ENCODE measurements at places on chromosomes 3 and 15. TPM values are rescaled to one million over a fixed set of nuclear protein-coding genes. Genes with fewer than 3 reads are reported as not detected.
A peak's percentile ranks its signal among the peaks of the same experiment; 100 is the strongest.

- DNase-seq, result no peak
- no peak overlapping the region for H3K4me3 ChIP-seq
Measured at GRCh38 chr3:192060160-192060781, 599.3 kb downstream of the PYDC2 start.

DNA sequence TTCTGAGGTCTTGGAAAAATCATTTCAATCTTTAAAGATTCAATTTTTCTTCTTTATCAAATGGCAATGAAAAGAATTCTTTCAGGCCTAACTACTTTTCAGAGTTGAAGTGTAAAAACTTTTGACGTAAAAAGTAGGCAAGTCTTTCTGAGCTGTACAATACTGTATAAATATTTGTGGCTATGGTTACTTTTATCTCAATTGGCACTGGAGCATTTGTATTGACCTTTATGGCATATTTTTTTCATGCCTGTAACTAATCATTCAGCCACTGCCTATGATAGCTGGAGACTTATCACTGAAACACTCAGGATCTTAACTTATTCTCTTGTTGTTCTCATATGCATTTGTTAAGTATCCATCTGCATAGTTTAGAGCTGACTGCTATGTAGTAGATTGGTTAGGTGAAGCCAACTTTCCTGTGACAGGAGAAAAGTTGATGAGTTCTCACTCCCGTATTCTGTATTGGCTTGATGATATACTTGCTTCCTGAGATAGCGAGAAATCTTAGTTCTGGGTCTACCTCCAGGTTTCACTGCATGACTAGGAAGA, 290.4 kb upstream of the TBL1XR1 start:
- H3K27ac ChIP-seq, result peak overlapping the region; percentile 12
- DNase-seq, result no peak
- no peak overlapping the region for H3K4me3 ChIP-seq
- H3K36me3 ChIP-seq, result peaks cover 6% of the 10 kb centered on the region
- peaks cover 24% of the 10 kb centered on the region for H3K4me1 ChIP-seq

GRCh38 chr3:117844676-117845075, 1135.1 kb downstream of the TUSC7 start:
- no peaks in the 10 kb centered on the region for H3K4me1 ChIP-seq
- no peak overlapping the region for H3K4me3 ChIP-seq
- H3K27ac ChIP-seq, result no peak overlapping the region
- DNase-seq, result no peak
- no peaks in the 10 kb centered on the region for H3K36me3 ChIP-seq
- peaks cover 22% of the 10 kb centered on the region for H3K27me3 ChIP-seq

DNA sequence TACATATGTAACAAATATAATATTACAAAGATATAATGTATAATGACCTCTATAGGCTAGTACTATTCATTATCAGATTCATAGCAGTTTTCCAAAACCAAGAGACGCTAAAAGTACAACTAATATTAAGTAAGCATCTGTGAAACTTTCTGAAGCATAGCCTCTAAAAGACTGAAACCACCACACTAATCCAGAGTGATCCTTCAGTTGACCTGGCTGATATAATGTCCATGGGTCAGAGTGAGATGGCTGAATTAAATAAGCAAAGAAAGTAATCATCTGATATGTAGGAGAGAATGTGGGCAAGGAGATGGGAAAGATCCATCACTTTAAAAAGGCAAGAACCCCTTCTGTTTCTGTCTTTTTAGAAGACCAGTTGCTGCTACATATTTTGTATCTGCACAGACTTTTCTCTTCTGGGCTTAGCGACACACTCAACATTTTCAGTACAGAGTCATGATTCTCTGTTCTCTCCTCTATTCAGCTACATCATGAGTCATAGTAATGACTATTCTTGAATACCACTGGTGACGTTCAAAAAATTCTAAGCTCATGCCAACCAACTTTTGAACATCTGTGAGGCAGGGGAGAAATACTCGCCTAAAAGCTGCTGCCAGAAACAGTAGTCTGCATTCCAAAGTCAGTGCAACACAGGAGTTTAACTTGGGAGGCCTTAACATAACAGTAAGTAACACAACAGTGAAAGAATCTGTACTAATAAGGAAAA, 149.6 kb downstream of the MAGI1 start:
- H3K27me3 ChIP-seq, result no peaks in the 10 kb centered on the region
- peaks cover 11% of the 10 kb centered on the region for H3K4me1 ChIP-seq
- H3K36me3 ChIP-seq, result peaks cover 2% of the 10 kb centered on the region
- peak overlapping the region; percentile 40 for H3K27ac ChIP-seq

DNA sequence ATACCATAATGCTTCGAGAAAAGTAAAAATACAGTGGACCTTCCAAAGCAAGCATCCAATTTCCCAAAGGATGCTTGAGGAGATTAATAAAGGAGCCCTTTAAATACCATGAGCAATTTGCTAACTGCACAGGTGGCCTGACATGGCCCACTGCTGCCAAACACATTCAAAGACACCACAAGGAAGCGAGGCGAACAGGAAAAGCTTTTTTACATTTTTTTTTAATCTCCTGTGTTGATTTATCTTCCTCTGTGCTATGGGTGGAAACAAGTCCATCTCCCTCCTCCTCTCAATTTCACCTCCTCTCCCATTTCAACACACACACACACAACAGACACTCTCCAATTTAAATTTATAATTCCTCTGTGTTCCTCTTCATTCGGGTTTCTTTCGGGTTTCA, 243.4 kb downstream of the IGSF11 start:
- no peak overlapping the region for H3K27ac ChIP-seq
- no peaks in the 10 kb centered on the region for H3K27me3 ChIP-seq
- no peak overlapping the region for H3K4me3 ChIP-seq
- H3K4me1 ChIP-seq, result peaks cover 9% of the 10 kb centered on the region
- no peak for DNase-seq
- no peaks in the 10 kb centered on the region for H3K36me3 ChIP-seq

GRCh38 chr3:43348852-43349574, 62.7 kb downstream of the SNRK start:
- H3K36me3 ChIP-seq, result peaks cover 62% of the 10 kb centered on the region
- no peaks in the 10 kb centered on the region for H3K4me1 ChIP-seq
- no peak overlapping the region for H3K27ac ChIP-seq
- no peaks in the 10 kb centered on the region for H3K27me3 ChIP-seq

- no peaks in the 10 kb centered on the region for H3K27me3 ChIP-seq
- peaks cover 5% of the 10 kb centered on the region for H3K4me1 ChIP-seq
- H3K4me3 ChIP-seq, result no peak overlapping the region
- no peak overlapping the region for H3K27ac ChIP-seq
- DNase-seq, result no peak
- H3K36me3 ChIP-seq, result peaks cover 5% of the 10 kb centered on the region
Measured at GRCh38 chr3:188196232-188196990, 42.5 kb downstream of the LPP start.

- H3K4me1 ChIP-seq, result no peaks in the 10 kb centered on the region
- no peaks in the 10 kb centered on the region for H3K36me3 ChIP-seq
- no peak overlapping the region for H3K4me3 ChIP-seq
- DNase-seq, result no peak
- H3K27ac ChIP-seq, result no peak overlapping the region
Measured at GRCh38 chr3:119555309-119555735, 4.1 kb downstream of the CD80 start.

- no peaks in the 10 kb centered on the region for H3K27me3 ChIP-seq
- H3K36me3 ChIP-seq, result peaks cover 34% of the 10 kb centered on the region
- H3K4me3 ChIP-seq, result no peak overlapping the region
- H3K4me1 ChIP-seq, result peaks cover 32% of the 10 kb centered on the region
- H3K27ac ChIP-seq, result no peak overlapping the region
Measured at GRCh38 chr15:99994849-99995248, 261.6 kb upstream of the LYSMD4 start.

DNA sequence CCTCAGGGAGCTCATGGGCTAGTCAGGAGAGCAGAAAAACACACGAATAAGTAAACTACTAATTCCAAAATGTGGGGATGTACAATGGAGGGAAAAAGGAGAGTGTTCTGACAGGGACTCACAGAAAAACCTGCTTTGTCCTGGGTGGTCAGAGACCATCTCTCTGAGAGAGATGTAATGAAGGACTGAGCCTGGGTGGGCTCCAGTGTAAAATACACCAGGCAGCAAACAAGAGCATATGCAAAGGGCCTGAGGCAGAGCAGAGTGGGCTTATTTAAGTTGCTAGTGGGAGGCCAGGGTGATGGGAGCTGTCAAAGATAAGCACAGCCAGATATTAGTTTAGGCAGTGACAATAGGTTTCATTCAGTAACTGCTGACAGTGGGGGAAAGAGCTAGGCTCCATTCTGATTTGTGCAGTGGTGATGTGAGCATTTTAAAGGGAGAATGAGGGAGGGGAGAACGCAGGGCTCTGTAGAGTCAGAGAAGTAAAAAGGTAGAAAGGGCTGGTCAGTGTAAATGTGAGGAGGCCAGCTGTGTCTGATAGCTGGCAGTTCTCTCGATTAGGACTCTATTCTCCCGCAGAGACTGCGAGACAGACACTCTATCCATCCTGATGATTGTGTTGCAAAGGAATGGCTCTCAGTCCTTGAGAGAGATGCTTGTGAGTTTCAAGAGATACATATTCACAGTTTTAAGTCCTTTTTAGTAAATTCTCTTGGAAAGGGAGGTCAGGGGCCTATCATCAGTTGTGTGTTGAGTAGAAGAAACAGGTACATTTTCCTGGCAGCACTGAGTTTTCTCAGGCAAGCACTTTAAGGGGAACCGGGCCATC, 3.5 kb downstream of the TF start:
- DNase-seq, result no peak
- H3K4me3 ChIP-seq, result no peak overlapping the region
- H3K27ac ChIP-seq, result no peak overlapping the region

TRH gene
- 0.13 TPM for total RNA-seq
